ENCODE measurements at places on chromosomes 3 and 15.

DNA sequence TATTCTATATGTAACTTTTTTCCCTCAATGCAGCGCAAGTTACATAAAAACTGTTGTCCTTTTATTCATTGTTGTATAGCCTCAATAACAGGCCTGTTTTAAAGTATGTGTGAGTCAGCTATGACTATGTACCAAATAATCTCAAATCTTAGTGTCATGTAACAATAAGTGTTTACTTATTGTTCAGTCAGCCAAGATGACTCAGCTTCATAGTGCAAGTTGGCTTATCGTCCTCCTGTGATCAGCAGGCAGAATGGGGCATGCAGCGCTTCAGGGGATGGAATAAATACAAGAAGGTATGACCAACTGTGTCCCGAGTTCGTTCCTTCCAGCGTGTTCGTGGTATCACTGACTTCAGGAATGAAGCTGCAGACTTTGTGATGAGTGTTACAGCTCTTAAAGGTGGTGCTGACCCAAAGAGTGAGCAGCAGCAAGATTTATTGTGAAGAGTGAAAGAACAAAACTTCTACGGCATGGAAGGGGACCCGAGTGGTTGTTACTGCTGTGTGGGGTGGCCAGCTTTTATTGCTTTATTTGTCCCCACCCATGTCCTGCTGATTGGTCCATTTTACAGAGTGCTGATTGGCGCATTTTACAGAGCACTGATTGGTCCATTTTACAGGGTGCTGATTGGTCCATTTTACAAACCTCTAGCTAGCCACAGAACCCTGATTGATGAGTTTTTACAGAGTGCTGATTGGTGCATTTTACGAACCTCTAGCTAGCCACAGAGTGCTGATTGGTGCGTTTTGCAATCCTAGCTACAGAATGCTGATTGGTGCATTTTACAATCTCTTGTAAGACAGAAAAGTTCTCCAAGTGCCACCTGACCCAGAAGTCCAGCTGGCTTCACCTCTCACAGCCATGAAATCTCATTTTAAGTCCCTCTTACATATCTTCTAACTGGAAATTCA lies 1016.0 kb downstream of the MCTP2 start:
- no peak for DNase-seq

DNA sequence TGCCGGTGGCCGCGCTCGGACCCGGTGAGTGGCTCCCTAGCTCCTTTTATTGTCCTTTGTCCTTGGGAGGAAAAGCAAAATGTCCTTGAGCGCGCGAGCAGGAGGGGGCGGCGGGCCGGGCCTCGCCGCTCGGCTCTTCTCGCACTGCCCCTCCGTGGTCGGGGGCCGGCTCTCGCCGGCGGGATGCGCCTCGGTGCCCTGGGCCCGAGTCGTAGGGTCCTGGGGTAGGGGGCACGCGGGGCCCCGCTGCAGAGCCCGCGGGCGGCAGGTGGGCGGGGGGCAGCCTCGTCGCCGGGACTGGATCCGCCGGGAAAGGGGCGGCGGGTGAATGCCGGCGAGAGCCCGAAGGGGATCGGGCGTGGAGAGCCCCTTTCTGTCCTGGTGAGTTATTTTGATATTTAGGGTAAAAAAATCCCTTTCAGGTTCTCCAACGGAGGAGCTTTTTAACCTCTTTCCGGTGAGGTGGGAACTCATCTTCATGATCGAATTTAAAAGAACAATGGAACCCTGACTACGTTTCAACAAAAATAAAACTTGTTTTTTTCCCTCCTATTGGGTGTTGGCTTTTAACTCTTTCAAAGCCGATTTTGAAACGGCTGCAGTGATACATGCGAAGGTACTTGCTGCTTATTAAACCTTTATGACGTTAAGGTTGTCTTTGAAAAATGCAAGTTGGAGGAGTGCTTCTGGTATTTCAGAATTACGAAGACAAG lies 16.8 kb upstream of the CHD2 start:
- DNase-seq: no peak

GRCh38 chr15:76064375-76064774 lies 4.6 kb downstream of the TMEM266 start:
- DNase-seq: no peak

- DNase-seq: peak; percentile 30
Observed at GRCh38 chr15:80152896-80153876, at the start of gene FAH. Gene FAH, plus strand, starts transcription at chr15:80152999. Its CDS starts 56 bp downstream, at chr15:80153055.

GRCh38 chr3:97235179-97235578 lies 420.8 kb downstream of the EPHA6 start:
- DNase-seq: no peak

GRCh38 chr3:104360038-104360437 lies 1006.7 kb upstream of the ALCAM start:
- no peak for DNase-seq

GRCh38 chr3:49554633-49555265 lies 472 bp downstream of the BSN start:
- no peak for DNase-seq

DNA sequence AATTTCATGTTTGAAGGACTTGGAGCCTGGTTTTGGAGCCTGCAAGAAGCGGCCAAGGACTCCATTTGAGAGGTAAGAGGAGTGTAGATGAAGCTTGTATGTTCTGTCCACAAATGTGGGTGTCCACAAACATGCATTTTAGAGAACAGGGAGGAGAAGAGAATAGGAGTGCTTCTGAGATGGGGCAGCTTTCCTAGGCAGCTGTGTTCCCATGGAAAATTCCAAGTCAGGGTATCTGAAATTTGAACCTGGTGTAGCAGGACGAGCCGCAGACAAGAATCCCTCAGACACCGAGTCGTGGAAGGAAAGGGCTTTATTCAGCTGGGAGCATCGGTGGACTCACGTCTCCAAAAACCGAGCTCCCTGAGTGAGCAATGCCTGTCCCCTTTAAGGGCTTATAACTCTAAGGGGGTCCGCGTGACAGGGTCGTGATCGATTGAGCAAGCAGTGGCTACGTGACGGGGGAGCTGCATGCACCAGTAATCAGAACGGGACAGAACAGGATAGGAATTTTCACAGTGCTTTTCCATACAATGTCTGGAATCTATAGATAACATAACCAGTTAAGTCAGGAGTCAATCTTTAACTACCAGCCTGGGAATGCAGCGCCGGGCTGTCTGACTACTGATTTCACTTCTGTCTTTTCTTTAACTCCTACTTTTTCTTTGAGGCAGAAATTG lies 71.4 kb upstream of the WDR72 start:
- no peak for DNase-seq

Data from activated T-cell treated with anti-CD3 and anti-CD28 coated beads for 24 hours (primary cell).